ENCODE measurements at places on chromosomes 5 and 9.

- peak; percentile 1 for DNase-seq
Observed at GRCh38 chr5:138989720-138990119, 114.6 kb upstream of the LRRTM2 start.

- no peak for DNase-seq
Observed at GRCh38 chr5:172795318-172795977, 24.5 kb upstream of the DUSP1 start.

- DNase-seq: no peak
Observed at GRCh38 chr9:101028346-101029314, at the start of gene PLPPR1. TSS of gene PLPPR1 (plus strand) at chr9:101028727.

DNA sequence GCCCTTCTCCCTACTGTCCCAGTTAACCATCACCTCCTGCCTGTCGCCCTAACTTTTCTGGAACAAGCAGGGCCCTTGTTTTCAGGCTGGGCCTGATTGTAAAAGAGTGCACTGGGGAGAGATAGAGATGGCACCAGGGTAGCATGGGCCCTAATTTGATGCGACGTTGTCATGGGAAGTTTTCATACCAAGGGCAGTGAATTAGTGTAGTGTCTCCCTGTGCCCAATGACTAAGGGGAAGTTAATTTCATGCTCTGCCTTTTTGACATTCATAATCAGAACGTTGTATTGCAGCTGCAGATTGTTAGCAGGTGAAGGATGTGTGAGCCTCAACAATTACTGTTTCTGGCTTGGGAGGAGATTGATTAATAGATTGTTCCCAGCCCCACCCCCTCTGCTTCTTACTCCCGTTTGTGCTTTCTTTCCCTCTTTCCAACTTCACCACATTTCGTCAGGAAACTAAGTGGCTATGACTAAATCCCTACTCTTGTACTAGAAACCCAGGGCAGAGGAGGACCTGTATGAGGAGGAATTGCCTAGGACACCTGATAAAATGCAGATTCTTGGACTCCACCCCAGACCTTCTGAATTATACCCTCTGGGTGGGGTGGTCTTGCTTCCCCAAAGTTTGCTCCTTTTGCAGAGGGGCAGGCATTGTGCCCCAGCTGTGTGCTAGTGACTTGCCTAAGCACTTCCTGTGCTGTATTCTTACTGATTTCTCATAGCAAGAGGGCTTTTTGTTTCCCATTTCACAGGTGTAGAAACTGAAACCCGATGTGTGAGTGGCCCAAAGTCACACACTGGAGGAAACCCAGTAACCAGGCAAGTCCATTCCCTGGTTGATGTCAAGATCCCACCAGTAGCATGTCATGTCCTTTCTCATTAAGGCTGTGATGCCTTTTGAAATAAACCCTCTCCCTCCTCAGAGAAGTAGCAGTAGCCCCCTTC lies 56.3 kb downstream of the DAB2IP start:
- DNase-seq: no peak

- DNase-seq: no peak
Observed at GRCh38 chr5:32836176-32836575, 125.1 kb downstream of the NPR3 start.

- DNase-seq: no peak
Observed at GRCh38 chr5:168921147-168921866, 342.1 kb upstream of the PANK3 start.

DNA sequence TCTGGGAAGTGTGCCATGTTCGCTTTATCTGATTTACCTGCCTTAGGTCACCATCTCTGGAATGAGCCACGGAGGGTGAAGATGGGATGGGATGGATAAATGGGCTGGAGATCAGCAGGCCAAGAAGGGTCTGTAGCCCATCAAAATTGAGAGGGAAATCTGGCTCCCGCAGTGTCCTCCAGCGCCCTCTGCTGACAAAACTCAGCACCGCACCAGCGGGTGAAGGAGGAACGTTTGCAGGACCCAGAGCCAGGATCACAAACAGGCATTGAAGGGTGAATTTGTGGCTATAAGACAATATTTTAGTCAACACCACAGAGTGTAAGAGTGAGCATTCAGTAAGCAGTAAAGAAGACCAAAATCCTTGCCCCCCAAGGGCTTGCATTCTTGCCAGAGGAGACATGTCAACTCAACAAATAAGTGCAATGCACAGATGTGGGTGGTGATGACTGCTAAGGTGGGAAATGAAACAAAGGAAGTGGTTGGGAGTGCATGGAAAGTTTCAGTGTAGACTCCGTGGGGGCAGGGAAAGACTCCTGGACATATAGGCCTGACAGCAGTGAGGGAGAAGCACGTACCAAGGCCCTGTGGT lies 124.4 kb downstream of the TENT4A start:
- DNase-seq: peak; percentile 55

DNA sequence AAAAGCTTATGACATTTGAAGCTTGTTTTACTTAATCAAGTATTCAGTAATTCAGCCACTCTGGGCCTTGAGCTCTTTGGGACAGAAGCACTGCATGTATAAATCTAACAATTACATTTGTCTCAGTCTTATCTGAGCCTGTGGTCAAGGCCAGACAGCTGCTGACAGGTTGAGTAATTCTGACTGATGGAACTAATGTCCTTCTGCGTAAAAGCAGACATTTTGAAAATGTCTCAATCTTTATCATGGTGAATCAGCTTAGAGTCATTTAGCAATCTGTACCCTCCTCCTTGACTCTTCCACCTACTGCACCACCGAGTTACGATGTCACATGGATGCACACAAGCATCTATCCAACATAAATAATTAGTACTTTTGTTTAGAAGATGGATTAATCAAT lies 400.0 kb downstream of the ARRDC3 start:
- peak; percentile 93 for DNase-seq

DNA sequence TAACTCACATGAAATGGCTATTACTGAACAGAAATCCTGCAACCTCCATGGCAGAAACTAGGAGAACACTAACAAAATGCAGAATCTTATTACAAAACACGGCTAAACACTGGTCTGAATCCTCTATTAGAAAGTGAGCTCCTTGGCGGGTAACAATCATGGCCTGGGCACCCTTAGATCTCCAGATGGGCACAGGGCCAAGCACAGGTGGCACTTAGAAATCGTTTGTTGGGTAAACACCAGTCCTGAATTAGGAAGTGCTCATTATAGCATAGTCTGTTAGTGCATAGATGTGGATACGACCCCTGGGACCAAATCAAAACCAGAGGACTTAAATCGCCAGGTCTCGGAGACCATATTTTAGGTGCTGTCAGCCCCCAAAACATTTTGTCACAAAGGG lies 14.4 kb downstream of the VDAC1 start:
- DNase-seq: no peak

DNA sequence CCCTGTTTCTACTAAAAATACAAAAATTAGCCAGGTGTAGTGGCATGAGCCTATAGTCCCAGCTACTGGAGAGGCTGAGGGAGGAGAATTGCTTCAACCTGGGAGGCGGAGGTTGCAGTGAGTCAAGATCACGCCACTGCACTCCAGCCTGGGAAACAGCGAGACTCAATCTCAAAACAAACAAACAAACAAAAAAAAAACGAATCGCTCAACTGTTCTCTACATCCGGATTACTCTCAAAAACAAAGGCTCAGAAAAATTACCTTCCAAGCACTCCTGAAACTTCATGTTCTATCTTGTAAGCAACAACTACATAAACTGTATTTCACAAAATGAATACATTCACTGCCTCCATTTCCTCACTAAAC lies 14.0 kb downstream of the UBAP2 start:
- no peak for DNase-seq

DNA sequence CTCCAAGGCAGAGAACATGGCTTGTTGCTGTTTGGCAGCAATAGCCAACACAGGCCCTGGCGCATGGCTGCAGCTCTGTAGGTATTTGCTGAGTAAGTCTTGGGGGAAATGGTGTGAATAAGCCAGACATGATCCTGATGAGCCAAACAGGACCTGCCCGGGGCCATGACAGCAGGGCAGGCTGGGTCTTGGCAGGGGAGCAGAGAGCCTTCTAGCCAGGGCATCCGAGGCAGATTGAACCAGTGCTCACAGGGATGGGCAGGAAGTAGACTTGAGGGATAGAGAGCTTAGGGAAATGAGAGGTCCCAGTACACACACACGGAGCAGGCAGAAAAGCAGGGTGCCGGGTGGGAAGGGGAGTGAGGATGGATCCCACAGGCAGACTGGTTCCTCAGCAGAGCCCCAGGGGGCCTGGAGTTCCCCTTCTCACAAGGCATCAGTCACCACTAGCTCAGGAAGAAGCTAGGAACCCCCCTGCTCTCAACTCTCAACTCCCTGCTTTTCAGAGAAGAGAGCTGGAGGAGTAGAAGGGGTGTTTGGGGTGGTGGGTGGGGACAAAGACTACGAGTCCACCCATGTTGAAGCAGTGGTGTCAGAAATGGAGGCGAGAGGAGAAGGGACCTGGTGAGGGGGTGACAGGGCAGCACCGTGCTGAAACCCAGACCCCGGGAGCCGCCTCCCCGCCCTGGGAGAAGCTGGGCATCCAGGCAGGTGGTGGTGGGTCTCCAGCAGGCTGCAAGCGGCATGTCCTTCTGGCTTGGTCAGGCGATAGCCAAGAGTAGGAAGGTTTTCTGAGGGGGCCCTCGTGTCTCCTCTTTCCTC lies 111.1 kb downstream of the RGS3 start:
- peak; percentile 8 for DNase-seq

- peak; percentile 59 for DNase-seq
Observed at GRCh38 chr5:125560476-125561225, 814.2 kb upstream of the ZNF608 start.

DNA sequence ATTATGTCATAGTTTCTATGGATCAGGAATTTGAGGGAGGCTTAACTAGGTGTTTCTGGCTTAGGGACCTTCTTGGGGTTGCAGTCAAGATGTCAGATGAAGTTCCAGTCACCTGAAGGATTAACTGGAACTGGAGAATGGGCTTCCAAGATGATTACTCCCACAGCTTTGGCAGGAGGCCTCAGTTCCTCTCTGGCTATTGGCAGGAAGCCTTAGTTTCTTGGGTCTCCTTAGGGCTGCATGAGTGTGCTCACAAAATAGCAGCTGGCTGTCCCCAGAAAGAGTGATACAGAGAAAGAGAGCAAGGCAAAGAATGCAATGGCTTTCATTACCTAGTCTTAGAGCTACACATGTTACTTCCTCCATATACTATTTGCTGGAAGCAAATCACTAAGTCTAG lies 138.1 kb upstream of the TLE4 start:
- no peak for DNase-seq

DNA sequence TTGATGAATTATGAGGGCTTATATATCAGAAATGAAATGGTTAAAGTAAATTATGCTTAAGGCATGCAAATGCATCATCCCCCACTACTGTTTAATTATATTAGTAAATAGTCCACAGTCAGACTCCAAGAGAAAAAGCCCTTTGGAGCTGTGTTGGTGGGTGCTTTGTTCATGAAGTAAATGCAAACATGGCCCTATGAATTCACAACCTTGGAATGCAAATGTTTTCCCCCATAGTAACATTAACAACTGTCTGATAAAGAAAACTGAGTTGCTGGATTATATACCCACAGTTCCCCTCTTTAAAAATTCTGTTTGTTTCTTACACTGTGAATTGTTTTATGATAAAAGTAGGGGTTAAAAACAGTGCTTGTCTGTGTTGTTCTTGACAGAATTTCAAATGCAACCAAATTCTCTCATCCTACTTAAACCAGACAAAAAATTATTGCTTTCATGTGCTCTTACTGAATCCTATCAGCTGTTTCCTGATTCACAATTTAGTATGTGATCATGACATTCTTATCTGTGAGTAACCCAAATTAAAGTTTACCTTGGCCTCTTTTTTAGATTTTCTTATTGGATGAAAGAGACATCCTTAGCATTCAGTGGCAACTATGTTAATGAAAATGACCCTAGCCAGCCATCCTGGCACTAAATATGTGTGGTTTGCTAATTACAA lies 48.5 kb upstream of the SNCAIP start:
- DNase-seq: peak; percentile 1

DNA sequence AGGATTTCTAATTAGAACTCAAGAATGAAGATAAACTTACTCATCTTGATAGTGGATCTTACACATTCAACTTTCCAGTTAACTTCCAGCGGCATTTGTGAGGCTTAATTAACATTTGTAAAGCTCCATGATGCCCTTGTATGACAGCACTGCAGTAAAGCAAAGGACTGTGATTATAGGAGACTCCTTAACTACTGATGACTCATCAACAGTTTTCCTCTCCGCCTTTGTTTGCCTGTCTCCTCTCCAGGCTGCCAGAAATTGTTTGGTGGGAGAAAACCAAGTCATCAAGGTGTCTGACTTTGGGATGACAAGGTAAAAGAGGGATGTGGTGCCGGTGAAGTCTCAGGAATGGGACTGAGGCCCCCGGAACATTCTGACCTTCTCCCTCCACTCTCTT lies 20.4 kb upstream of the CYFIP2 start:
- DNase-seq: peak; percentile 77

GRCh38 chr9:127980060-127980705 lies 606 bp downstream of the EEIG1 start:
- DNase-seq: peak; percentile 45

DNA sequence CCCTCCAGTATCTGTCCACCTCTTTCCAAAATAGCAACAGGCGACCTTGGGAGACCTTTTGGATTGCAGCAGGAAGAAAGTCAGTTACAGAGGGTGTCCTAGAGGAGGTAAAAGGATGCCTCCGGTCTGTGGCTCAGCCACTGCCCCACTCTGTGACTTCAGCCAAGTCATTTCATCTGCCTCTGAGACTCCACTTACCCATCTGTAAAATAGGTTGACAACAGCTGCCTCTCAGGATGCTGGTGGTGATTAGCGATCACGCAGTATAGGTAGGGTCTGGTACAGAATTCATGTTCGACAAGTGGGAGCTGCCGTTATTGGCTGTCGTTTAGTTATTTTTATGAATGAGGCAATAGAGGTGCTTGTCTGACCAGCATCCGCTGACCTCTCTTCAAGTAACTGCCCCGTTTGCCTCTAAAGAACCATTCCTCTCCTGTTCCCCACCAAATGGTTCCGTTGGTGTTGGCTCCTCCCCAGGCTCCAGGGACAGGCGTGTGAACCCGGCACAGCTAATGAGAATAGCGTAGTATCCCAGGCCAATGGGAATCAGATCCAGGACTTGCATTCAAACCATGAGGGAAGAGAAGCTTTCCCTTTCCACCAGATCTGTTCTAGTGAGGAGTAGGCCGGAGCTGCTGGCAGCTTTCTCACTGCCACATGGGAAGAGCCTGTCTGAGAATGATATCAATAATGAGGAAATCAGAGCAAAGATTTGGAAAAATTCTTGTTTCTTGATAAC lies 64.1 kb downstream of the SMIM23 start:
- no peak for DNase-seq

DNA sequence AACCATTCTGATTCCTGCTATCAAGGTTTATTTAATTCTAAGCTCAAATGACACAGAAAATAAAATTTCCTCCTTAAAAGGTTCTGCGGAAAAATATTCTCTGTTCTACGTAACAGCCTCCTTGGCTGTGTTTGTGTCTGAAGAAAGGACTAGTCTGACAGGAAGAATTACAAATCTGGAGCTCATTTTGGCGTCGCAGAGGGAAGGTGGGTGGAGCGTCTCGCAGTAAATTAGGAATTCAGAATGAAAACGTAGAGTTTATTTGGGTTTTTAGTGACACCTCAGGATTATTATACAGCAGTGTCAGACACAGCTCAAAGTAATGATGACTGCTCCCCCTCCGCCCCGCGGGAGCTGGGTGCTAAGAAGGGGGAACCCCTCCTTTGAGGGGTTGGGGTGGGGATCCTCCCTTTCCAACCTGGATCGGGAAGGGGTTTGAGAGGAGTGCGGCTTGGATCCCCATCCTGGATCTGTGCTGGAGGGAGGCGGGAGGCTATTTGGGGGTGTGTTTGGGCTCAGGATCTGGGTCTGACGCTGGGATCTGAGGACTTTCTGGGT lies 933 bp upstream of the TGFBR1 start:
- peak; percentile 18 for DNase-seq

- no peak for DNase-seq
Observed at GRCh38 chr9:20043035-20043434, 254.2 kb upstream of the SLC24A2 start.

All from PC-3 (cell line).